ENCODE measurements at places on chromosomes 11 and 22. TPM values are rescaled to one million over a fixed set of nuclear protein-coding genes. Genes with fewer than 3 reads are reported as not detected.
A peak's percentile ranks its signal among the peaks of the same experiment; 100 is the strongest.

DNA sequence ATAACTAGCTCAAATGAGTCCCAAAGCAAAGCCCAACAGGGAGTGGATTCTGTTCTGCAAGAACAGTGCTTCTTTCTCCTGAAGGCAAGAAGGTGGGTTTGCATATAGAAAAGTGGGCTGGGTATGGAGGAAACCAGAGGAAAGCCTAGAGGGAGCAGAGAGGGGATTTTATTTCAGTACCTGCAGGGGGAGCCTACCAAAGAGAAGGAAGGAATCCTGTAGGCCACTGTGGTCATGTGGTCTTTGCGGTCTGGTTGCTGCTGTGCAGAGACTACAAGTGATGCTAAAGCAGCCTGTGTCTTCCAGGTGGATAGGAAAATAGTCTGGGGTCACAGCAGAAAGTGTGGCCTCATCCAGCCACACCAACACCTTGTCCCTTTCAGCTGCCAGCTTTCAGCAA is 33.2 kb upstream of the ZBTB16 start:
- DNase-seq: no peak

- no peak for DNase-seq
Observed at GRCh38 chr11:67349036-67349435, 4.3 kb downstream of the POLD4 start.

DNA sequence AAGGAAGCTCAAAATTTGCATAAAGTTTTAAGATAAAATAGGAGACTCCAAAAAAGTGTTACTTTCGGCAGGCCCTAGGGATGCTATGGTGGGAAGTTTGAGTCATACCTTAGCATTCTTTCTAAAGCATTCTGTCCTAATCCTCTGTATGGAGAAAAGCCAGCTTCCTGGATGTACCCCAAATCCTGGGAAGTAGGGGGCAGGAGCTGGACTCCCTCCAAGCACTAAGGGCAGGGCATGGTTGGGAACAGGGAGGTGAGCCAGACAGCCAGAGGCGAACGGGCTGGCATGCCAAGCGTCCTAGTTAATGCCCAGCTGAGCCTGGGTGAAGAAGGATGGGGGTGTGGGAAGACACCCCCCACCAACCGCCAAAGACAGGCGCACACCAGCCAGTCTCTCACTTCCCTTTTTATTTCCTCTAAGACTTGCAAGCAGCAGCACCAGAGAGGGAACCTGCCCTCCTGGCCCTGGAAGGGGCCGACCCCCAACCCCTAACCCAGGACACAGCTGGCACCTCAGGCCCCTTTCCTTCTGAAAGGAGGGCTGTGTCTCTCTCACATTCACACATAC is 23.9 kb downstream of the RTN4RL2 start:
- no peak for DNase-seq

DNA sequence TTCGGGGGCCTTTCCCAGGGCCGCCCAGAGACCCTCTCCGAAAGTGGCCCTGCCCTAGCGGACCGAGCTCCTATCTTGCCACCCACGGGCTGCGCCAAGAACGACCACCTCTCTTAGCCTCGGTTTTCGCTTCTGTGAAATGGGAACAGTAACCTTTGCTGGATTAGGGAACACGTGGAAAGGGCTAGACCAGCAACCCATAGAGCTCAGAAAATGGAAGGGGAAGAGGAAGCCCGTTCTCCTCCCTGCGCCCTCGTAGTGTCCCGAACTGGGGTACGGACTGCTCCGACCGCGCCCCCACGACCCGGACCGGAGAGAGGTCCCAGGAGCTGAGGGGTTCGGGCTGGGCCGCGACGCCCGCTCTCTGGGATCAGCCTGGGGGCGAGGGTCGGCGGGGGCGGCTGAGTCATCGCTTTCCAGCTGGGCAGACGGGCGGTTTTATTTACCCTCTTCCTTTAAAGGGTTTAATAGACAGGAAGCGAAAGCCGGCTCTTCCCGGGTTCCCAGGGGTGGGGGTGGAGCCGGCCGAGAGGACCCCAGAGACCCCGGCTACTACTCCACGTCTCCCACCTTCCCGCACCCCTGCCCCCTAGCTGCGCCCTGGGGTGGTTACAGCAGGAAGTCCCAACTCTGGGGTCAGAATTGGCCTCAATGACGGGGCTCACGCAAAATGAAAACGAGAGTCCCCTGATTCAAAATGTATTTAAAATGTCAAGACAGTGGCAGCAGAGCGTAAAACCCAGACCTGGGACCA is 907 bp upstream of the PHLDA2 start:
- DNase-seq: no peak

GRCh38 chr11:124586238-124586860 is 16.6 kb downstream of the OR8A1 start:
- DNase-seq: peak; percentile 84

- no peak for DNase-seq
Observed at GRCh38 chr22:27999876-28000275, 80.8 kb upstream of the PITPNB start.

DNA sequence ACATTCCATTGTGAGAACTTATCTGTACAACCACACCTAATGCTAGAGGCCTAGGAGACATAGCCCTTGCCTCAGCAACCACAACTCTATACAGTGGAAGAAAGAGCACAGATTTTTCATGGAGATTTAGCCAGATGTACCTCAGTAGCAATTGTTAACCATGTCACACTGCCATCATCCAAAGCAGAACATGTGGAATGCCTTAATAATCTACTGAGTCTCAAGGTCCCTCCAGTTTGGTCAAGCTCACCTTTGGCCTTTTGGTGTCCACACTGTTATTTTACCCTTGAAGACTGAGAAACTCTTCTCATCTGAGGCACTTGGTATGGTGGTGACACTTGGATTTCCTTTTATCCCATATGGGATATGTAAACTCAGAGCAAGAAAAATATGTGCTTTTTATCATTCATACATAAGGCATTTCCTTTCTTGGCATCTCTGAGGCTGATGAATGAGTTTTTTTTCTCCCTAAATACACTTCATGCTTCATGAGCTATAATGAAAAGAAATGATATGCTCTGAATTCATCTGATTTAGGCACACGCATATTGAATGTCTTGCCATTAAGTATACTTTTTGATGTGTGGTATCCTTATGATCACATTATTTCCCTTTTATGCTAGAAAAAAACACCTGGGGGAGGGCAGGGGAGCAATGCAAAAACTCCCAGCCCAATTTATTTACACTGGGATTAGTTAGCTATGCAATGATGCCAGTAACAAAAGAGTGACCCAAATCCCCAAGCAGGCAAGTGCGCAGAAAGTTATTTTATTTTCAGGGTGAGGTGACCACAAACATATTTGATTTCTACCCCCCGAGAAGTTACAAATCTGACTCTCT is 63.3 kb upstream of the ME3 start:
- no peak for DNase-seq

GRCh38 chr11:88105951-88106350 is 69.3 kb downstream of the RAB38 start:
- no peak for DNase-seq

- no peak for DNase-seq
Observed at GRCh38 chr11:70111269-70112016, 33.3 kb downstream of the ANO1 start.

DNA sequence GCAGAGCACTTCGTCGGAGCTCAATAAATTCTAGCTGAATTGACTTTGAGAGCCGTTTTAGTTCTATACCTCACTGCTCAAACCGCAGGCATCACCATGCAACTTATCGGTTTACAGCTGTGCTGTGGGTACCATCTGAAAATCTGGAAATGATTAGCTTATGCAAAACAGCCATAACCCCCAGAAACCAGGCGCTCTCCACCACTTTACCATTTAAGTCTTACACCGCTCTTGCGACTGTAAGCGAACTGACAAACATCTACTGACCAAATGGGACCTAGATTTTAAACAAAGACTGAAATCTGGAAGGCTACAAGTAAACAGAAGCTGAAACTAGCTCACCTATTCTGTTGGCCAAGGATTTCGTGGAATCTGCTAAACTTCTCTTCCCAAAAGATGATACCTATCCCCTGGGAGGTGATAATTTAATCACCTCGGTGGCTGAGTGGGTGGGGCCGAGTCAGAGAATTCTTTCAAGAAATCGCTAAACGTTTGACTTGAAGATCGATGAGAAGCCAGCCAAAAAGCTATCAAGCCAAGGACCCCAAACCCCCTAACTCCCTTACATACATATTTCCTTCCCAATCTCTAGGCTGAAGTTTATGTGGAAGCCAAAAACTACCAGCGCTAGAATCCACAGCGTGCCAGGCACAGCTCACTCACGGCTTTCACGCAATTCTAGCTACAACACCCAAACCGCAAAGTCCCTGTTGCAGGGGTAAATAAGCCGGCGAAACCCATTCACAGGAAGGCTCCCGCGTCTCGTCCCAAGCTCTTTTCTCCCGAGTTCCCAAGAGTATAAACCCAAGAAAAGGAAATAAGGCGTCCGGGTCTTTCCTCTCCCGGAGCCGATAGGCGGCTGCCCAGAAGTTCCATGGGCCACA is 644 bp downstream of the SPTY2D1 start:
- DNase-seq: peak; percentile 2

GRCh38 chr11:27234961-27235360 is 128.1 kb downstream of the CCDC34 start:
- DNase-seq: no peak

Gene ART5
- total RNA-seq: 3.6 TPM

Gene RAG2
- 0.21 TPM for total RNA-seq

Data from tongue (tissue), 3 donors.